ENCODE measurements at places on chromosomes 11 and 22.

DNA sequence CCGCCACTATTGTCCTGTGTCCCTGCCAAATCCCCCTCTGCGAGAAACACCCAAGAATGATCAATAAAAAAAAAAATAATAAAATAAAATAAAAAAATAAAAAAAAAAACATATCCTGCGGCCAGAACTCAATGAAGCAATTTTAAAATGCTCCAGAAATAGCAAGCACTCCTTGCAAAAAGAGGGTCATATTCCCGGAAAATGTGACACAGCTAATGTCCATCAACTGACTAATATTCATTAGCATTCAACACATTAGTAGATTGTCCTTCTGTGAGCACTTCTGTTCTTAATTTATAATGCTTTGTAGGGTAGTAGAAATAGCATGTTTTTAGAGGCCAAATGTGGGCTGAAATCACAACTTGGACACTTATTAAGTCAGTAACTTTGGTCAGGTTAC lies 252.3 kb upstream of the SESN3 start:
- no peak for DNase-seq

DNA sequence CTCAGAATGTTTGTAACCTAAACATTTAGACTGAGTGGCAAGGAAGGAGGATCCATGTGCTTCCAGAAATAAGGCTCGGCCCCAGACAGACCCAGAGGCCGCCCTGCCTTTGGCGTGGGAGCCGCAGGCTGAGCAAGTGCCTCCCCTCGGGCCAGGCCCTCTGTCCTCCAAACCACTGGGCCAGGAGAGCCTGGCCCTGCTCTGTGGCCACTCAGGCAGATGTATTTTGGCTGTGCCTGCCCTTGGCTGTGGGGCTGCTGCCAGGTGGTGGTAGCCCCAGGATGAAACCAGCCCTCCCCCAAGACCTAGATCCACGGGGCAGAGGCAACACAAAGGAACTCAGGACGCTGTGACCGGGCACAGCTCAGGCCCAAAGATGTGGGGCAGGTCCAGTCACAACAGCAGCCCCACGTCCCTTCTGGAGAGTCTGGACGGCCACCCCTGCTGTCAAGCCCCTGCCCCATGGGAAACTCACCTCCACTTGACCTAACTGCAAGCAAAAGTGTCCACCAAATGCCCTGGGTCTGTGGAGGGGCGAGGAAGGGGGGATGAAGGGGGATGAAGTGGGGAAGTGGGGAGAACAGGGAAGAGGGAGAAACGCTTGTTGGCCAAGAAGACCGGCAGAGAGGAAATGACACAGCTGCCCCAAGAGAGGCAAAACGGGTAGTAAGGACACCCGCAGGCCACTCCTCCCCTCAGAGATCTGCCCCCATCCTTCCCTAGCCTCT lies 24.0 kb downstream of the PISD start:
- no peak for DNase-seq

- DNase-seq = no peak
Measured at GRCh38 chr11:74380746-74381439, 17.3 kb downstream of the PGM2L1 start.

DNA sequence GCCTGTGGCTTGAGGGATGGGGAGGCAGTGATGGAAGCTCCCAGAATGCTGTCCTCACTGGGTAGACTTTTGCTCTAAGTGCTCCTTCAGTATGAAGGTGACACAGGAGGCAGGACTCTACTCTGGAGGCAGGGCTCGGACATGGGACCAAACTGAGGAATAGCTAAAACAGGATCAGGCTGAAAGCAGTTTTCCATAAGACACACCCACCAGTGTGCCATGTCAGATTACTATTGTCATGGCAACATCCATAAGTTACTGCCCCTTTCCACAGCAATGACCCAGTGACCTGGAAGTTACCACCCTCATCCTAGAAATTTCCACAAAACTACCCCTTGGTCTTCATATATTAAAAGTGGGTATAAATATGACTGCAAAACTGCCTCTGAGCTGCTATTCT lies 43.6 kb upstream of the GALNT18 start:
- no peak for DNase-seq

- no peak for DNase-seq
Measured at GRCh38 chr11:37817727-37818270, 1219.8 kb upstream of the RAG2 start.

GRCh38 chr11:20194470-20194869 lies 34.2 kb upstream of the DBX1 start:
- no peak for DNase-seq

DNA sequence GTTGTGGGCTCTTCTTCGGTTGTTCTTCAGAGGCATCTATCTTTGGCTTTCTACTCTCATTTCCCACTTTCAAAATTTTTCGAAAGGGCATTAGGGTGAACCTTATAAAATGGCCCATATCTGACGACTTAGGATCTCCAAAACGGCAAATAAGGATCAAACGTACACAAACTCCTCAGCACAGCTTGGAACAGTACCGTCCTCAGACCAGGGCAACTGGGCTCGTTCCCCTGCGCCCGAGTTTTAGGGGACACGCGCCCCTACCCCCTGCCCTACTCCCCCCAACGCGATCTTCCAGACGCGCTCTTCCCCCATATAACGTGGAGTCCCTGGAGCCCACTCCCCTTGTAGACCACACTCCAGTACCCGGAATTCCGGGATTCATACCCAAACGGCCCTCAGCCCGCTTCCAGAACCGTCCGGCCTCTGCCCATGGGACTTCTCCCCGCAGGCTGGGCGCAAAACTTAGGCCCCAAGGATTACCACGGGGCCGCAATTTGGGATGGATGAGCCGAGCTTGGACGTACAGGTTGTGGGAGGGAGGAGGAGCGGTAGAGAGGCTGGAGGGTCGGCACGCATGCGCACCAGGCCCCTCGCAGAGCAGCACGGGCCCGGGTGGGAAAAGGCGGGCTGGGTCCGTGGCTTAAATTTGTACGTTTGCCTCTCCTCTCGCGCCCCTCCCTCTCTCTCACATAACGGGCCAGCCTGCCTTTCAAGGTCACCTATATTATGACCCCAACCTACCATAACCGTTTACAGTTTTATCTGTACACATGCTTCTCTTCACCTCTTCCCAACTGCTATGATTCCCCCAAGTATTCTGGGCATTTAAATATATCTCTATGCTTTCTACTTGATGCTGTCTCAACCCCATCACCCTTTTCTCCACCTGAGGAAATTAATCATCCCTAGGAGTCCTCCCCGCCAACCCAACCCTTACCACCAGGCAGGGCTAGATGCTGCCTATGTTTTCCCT lies 3.4 kb downstream of the CCDC89 start:
- DNase-seq = no peak

GRCh38 chr11:64196626-64197025 lies 9.9 kb upstream of the FERMT3 start:
- no peak for DNase-seq

DNA sequence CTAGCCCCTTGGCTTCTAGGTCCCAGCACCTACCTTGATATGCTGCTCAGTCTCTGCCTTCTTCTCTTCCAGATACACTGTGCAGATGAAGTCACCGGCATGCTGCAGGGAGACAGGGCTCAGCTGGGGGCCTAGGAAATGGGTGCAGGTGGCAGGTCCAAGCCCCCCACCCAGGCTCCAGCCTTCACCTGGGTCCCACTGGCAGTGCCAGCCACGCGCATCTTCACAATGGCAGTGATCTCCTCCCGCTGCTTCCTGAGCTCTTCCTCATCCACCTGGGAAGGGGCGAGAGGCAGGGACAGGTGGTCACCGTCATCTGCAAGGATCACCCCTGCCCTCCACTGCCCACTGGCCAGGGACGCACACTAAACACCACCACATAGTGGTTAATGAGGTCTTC lies 21.1 kb upstream of the PDE2A start:
- no peak for DNase-seq

DNA sequence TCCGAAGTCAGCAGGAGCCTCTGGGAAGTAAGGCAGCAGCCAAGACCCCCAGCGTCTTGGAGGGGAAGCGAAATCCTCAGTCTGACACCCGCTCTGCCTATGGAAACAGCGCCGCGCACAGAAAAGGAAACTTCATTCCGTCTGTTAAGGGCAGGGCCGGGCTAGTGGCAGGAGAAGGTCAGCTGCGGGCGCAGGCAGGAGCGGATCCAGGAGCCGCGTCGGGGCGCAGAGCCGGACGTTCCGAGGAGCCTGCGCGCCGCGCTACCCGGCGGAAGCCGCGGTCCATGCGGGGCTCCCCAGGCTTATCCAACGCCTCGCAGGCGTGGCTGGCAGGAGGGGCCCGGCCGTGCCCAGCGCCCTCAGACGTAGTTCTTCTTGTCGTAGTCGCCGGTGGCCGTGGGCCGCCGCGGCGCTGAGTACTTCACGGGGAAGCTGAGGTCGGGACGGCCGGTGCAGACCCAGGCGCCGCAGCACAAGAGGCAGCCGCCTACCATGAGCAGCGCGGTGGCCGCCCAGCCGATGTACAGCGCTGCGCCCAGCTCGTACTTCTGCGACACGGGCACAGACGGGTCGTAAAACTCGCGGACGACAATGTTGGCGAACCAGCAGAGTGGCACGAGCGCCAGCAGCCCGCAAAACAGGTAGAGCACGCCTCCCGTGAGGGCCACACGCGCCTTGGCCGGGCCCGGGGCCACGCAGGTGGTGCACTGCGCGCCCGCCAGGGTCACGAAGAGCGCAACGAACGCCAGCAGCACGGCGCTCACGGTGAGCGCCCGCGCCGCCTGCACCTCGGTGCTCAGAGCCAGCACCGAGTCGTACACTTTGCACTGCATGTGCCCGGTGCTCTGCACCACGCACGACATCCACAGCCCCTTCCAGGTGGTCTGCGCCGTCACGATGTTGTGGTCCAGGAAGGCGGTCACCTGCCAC lies 705 bp downstream of the CLDN5 start:
- no peak for DNase-seq

GRCh38 chr11:115463606-115464005 lies 40.6 kb downstream of the CADM1 start:
- DNase-seq = no peak

DNA sequence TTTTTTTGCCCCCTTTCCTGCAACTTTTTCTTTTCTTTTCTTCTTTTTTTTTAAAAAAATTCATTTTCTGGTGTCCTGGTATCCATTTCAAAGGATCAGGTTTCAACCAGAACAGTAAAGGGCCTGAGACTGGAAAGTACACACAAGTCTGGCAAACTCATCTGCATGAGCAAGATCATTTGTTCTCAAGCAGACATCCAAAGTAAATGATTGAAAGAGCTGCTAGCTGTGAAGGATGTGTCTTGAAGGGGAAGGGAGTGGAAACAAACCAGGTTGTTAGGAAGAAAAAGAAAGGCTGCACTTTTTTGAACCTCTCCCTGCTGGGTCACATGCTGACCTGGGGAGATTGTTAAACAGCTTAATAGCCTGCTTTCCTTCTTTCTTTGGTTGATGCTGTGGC lies 5.3 kb downstream of the YAP1 start:
- no peak for DNase-seq

GRCh38 chr22:50185375-50186087 lies at the start of gene TRABD:
TRABD (plus strand) TSS chr22:50185913; CDS start chr22:50193061, 7,148 bp downstream.
- no peak for DNase-seq

DNA sequence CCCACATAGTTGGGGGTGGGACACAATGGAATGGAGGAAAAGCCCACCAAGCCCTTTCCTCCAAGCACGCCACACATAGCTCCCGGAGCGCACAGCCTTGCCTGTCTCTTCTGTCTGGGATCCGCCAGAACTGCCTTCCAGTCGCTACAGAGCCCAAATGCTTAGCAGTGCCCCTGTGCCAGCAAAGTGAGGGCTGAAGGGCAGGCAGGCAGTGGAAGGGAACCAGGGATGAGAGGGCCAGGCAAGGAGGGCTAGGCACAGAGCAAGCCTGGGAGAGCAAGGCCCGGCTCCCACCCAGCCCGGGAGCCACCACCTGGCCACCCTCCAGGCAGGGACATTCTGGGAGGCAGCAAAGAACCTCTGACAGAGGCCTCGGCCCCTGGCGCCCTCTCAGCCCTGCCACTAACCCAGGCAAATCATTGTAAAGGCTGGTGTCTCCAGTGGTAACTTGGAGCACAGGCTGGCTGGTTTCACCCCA lies 32.5 kb downstream of the PPP2R1B start:
- no peak for DNase-seq

DNA sequence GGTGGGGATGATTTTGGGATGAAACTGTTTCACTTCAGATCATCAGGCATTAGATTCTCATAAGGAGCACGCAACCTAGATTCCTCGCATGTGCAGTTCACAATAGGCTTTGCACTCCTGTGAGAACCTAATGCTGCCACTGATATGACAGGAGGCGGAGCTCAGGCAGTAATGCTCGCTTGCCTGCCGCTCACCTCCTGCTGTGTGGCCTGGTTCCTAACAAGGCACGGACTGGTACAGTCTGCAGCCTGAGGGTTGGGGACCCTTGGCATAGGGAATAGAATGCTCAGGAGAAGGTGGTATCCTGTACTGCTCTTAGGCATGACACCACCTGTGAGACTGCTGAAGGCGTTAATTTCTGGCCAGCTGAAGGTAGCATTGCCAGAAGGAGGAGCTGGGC lies 47.0 kb downstream of the STIM1 start:
- no peak for DNase-seq

GRCh38 chr11:112705148-112705547 lies 256.1 kb upstream of the NCAM1 start:
- DNase-seq = no peak

- DNase-seq = no peak
Measured at GRCh38 chr11:94199136-94200130, 70.8 kb downstream of the PANX1 start.

DNA sequence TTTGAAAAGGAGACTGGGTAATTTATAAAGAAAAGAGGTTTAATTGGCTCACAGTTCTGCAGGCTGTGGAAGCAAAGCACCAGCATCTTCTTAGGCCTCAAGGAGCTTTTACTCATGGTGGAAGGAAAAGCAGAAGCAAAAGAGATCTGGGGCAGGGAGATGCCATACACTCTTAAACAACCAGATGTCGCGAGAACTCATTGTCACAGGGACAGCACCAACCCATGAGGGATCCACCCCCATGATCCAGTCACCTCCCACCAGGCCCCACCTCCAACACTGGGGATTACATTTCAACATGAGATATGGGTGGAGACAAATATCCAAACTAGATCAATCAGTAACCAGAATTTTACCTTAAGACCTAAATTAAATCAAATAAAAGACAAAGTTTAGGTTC lies 87.2 kb downstream of the C11orf91 start:
- DNase-seq = no peak

GRCh38 chr22:44927463-44928135 lies 82.2 kb downstream of the PHF21B start:
- no peak for DNase-seq

- no peak for DNase-seq
Measured at GRCh38 chr11:2169005-2169378, 2.6 kb downstream of the TH start.

DNA sequence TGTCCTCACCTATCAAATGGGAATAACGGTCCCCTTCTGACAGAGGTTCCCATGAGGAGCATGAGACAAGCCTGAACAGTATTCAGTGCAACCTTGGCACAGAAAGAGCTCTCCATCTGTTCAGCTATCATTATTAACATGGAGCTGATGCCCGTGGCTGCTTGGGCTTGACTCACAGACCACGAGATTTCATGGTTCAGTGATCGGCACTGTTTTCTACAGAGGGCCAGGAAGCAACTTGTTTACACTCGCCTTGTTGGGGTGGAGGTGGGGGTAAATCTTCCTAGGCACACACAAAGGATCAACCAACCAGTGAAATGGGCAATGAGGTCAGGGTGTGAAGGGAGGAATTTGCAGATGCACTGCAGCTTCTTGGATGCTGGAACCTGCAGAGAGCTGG lies 88.2 kb downstream of the CWC15 start:
- DNase-seq = no peak
